ENCODE measurements at places on chromosomes 12 and 14.

DNA sequence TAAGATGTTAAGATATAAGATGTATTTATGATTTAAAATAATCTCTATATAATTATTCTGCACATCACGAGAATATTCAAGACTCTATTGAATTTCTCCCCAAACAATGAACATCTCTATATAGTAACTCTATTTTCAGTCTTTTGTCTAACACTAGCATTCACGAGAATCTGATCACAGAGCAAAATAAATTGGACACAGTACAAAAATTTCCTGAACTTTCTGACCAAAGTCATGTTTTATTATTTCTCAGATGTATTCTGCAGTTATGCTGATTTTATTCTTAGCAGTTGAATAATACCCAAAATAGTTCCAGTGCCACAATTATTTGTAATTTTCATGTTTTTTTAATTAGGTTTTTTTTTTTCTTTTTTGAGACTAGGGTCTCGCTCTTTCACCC lies 19.6 kb downstream of the EPS8 start:
- no peak for DNase-seq

- DNase-seq: no peak
Measured at GRCh38 chr12:78420991-78421390, 443.6 kb upstream of the SYT1 start.

- DNase-seq: no peak
Measured at GRCh38 chr12:15863372-15863771, 18.8 kb upstream of the STRAP start.

DNA sequence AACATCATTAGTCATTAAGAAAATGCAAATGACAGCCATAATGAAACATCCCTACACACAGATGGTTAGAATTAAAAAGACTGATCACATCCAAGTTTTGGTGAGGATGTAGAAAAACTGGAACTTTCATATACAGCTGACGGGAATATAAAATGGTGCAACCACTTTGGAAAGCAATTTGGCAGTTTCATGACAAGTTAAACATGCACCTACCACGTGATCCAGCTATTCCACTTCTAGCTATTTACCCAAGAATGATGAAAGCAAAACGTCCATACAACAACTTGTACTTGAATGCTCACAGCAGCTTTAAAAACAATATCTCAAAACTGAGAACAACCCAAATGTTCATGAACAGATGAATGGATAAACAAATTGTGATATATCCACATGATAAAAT lies 77.9 kb upstream of the AVPR1A start:
- DNase-seq: no peak
